T-cell (primary cell): ENCODE measurements at places on chromosomes 11 and 22. TPM values are rescaled to one million over a fixed set of nuclear protein-coding genes. Genes with fewer than 3 reads are reported as not detected.

- DNase-seq, result no peak
- H3K4me1 ChIP-seq, result no peaks in the 10 kb centered on the region
- H3K36me3 ChIP-seq, result no peaks in the 10 kb centered on the region
- H3K27me3 ChIP-seq, result no peaks in the 10 kb centered on the region
- no peak overlapping the region for H3K27ac ChIP-seq
Observed at GRCh38 chr11:17379383-17380180, 8.9 kb downstream of the KCNJ11 start.

Gene FGF3
- not detected for total RNA-seq

DNA sequence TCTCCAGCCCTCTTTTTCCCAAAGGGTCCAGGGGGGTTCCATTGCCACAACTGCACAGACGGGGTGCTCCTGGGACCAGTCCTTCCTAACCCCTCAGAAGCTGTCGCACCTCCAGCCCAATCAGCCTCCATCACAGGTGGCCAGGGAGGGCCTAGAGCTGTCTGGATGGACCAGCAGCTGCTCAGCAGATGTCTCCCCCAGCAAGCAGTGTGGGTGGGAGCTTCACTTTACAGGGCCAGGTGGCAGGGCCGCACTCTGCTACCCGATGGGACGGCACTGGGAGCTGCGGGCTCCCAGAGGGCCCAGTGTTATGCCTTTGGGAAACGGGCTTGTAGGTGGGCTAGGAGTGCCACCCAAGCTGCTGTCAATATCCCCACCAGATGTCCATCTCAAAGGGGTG, 120.5 kb downstream of the DSCAML1 start:
- no peak overlapping the region for H3K27ac ChIP-seq
- H3K4me1 ChIP-seq, result peaks cover 5% of the 10 kb centered on the region
- no peaks in the 10 kb centered on the region for H3K27me3 ChIP-seq
- H3K4me3 ChIP-seq, result no peak overlapping the region

Gene DTX4
- 3.7 TPM for total RNA-seq

GRCh38 chr22:43217285-43218030, 30.5 kb upstream of the TTLL12 start:
- H3K27me3 ChIP-seq, result peaks cover 27% of the 10 kb centered on the region
- no peak overlapping the region for H3K4me3 ChIP-seq
- no peaks in the 10 kb centered on the region for H3K36me3 ChIP-seq
- no peak overlapping the region for H3K27ac ChIP-seq

Gene PKNOX2
- total RNA-seq, result not detected

DNA sequence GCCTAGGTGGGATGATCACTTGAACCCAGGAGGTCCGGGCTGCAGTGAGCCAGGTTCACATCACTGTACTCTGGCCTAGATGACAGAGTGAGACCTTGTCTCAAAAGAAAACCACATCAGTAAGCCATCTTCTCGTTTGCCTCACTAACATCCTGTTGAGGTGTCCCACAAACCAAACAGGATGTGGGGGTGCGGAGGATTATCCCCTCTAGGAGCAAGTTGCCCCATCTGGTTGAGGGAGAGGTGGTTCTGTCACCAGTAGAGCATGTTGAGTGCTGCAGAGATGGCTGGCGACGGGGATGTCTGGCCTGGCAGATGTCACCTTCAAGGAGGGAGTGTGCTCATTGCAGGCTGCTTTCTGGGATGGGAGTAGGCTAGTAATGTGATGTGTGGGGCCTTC, 72.4 kb downstream of the ZNRF3 start:
- H3K27ac ChIP-seq, result no peak overlapping the region
- DNase-seq, result peak; percentile 75
- peaks cover 20% of the 10 kb centered on the region for H3K4me1 ChIP-seq

- no peak overlapping the region for H3K27ac ChIP-seq
- DNase-seq, result no peak
- no peak overlapping the region for H3K4me3 ChIP-seq
Observed at GRCh38 chr11:92667486-92668152, 301.8 kb upstream of the MTNR1B start.

DNA sequence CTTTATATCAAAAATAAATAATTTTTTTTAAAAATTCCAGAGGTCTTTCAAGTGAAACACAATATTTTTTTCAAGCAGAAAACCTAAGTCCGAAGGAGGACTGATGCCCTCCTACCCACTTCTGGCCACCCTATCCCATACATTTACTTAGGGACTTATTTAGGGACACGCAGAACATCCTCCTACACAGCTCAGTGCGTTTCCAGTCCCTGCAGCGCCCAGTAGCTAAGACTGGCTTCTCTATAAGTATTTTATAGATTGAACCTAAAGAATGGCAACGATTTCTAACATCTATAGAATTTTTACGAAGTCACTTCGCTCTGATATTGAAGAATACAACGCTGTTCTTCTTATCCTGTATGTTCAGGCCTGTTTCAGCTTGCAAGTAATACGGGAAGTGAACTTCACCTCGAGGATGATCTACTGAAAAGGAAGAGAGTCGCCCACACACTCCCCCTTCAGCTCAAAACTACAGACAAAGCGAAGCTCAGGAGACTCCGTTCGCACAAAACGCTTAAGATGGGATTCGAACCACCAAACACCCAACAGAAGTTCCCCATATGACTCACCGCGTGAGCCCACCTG, 328 bp downstream of the CHEK2 start:
- peaks cover 18% of the 10 kb centered on the region for H3K4me1 ChIP-seq
- H3K27ac ChIP-seq, result peak overlapping the region; percentile 57
- no peaks in the 10 kb centered on the region for H3K27me3 ChIP-seq
- peak overlapping the region; percentile 95 for H3K4me3 ChIP-seq
- no peak for DNase-seq

Gene TRPC6
- total RNA-seq, result not detected

Gene MS4A6E
- total RNA-seq, result not detected

Gene PLAAT2
- total RNA-seq, result 0.53 TPM

- no peaks in the 10 kb centered on the region for H3K27me3 ChIP-seq
- H3K4me3 ChIP-seq, result no peak overlapping the region
- no peak overlapping the region for H3K27ac ChIP-seq
- H3K4me1 ChIP-seq, result no peaks in the 10 kb centered on the region
- no peaks in the 10 kb centered on the region for H3K36me3 ChIP-seq
Observed at GRCh38 chr11:89736566-89736965, 26.5 kb downstream of the TRIM77 start.

GRCh38 chr11:61773356-61773755, 19.0 kb downstream of the TMEM258 start:
- no peak overlapping the region for H3K4me3 ChIP-seq
- no peaks in the 10 kb centered on the region for H3K27me3 ChIP-seq
- no peak for DNase-seq
- no peaks in the 10 kb centered on the region for H3K36me3 ChIP-seq
- no peak overlapping the region for H3K27ac ChIP-seq

DNA sequence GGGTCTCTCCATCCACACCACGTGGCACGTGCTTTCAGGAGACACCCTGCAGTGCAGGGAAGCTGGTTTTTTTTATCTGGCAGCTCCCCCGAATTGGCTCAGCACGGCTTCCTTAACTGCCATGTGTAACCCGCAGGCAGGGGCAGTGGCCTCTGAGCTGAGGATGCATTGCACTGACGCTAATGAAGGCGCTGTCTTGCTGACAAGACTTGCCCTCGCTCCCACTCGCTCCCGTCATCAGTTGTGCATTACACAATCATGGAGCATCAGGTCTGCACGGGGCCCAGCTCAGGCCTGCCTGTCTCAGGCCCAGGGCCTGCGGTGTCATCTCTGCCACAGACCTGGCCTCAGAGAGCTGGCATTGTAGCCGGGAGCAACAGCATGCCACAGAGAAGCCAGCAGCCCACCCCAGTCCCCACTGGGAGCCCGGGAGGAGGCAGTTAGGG, 95.9 kb downstream of the ARHGAP8 start:
- H3K27ac ChIP-seq, result no peak overlapping the region
- no peaks in the 10 kb centered on the region for H3K4me1 ChIP-seq
- H3K27me3 ChIP-seq, result peaks cover 28% of the 10 kb centered on the region
- no peak for DNase-seq
- no peaks in the 10 kb centered on the region for H3K36me3 ChIP-seq

Gene DDX25
- not detected for total RNA-seq

DNA sequence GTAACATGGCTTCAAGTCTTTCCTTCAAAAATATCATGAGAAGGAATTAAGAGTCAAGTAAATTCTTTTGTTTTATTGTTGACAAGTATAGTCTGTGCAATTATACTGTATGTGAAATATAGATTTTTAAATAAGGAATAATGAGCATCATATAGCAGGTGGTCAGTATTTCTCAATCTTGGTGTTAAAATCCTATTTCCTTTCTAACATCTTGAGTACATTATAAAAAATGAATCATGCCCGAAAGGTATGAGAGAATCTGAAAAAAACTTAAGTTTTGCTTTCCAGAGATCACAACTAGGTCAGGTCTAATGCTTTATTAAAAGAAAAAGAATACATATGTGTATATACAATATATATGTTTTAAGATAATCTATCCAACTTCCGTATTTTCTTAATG, 53.1 kb downstream of the KIF18A start:
- DNase-seq, result no peak
- H3K36me3 ChIP-seq, result no peaks in the 10 kb centered on the region
- no peaks in the 10 kb centered on the region for H3K27me3 ChIP-seq
- no peaks in the 10 kb centered on the region for H3K4me1 ChIP-seq
- no peak overlapping the region for H3K4me3 ChIP-seq

GRCh38 chr22:39003165-39003638, 10.9 kb upstream of the APOBEC3C start:
- no peaks in the 10 kb centered on the region for H3K36me3 ChIP-seq
- peak; percentile 56 for DNase-seq
- no peak overlapping the region for H3K4me3 ChIP-seq
- H3K27me3 ChIP-seq, result no peaks in the 10 kb centered on the region
- H3K4me1 ChIP-seq, result peaks cover 17% of the 10 kb centered on the region

- H3K27me3 ChIP-seq, result peaks cover 2% of the 10 kb centered on the region
- H3K4me3 ChIP-seq, result no peak overlapping the region
- H3K36me3 ChIP-seq, result no peaks in the 10 kb centered on the region
- no peak for DNase-seq
- no peaks in the 10 kb centered on the region for H3K4me1 ChIP-seq
- H3K27ac ChIP-seq, result no peak overlapping the region
Observed at GRCh38 chr11:120365512-120365911, 29.3 kb downstream of the ARHGEF12 start.

DNA sequence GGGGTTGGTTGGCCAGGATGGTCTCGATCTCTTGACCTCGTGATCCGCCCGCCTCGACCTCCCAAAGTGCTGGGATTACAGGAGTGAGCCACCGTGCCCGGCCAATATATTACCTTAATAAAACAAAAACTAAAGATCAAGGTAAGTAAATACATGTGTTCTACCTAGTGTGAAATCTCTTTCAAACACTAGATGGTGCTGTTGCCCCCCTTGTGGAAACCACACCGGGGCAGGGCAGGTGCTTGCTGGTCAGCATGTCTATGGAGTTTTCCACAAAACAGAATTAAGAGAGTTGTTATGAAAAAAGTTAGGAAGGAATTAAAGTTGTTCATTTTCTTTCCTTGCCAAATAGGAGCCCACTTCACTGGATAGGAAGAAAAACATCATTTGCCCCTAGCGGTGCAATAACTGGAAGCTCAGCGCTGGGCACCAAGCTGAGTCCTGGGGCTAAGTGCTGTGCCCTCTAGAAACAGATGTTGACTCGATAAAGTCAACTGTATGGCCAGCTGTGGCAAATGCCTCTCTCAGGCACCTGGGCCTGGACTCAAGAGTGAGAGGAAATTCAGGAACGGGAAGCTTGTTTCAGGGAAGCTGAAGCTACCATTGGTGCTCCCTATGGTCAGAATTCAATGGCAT, 6.3 kb upstream of the KCNJ5 start:
- H3K27ac ChIP-seq, result no peak overlapping the region
- H3K27me3 ChIP-seq, result peaks cover 56% of the 10 kb centered on the region
- H3K4me1 ChIP-seq, result no peaks in the 10 kb centered on the region
- no peaks in the 10 kb centered on the region for H3K36me3 ChIP-seq

GRCh38 chr22:44316393-44317122, 3.8 kb upstream of the SHISAL1 start:
- DNase-seq, result no peak
- H3K27ac ChIP-seq, result no peak overlapping the region
- H3K36me3 ChIP-seq, result no peaks in the 10 kb centered on the region
- H3K27me3 ChIP-seq, result no peaks in the 10 kb centered on the region
- peaks cover 6% of the 10 kb centered on the region for H3K4me1 ChIP-seq

Gene TEX12
- total RNA-seq, result not detected

DNA sequence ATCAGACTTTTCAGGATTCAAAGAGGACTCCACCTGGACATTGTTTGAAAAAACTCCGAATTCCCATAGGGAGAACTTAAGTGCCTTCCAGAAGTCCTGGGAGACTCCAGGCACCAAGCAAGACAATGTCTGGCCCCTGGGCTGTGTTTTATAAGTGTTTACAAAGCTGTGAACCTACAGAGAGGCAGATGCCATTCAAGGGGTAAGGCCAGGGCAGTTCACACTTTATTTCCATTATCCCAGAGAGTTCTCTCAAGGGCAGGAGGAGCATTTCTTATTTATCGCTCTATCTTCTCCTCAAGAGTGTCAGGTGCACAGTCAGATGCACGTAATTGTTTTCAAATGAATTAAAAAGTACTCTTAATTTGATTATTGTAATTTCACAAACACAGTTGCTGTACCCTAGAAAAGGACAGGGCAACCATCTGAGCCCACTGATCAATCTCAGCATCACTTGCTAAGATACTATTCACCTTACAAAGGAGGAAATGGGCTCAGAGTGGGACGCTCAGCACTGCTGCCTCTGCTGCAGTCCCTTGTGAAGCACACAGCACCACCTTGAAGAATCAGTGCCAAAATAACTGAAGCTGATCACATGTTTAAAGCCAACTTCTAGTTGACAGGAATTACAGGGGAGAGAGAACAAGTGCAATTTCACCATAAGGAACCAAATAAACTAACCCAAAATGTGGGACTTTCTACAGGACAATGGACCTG, 35.0 kb downstream of the RASSF10 start:
- DNase-seq, result no peak
- H3K27ac ChIP-seq, result no peak overlapping the region
- H3K36me3 ChIP-seq, result no peaks in the 10 kb centered on the region
- no peaks in the 10 kb centered on the region for H3K4me1 ChIP-seq
- H3K27me3 ChIP-seq, result no peaks in the 10 kb centered on the region

DNA sequence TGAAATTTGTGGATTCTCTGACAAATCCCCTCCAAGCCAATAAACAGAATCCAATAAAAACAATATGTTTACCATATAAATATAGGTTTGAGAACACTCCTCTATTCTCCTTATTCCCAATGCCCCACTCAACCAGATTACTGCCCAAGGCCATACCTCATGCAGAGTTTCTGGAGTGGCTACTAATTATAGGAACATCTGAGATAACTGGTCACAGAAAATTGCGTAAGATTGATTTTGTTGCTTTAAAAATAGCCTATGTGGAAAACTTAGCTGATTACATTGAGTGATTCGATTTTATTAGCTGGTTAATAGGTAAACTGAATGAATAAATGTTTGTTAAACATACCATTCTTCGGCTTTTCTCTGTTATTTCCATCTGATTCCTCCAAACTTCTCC, 48.0 kb downstream of the ME3 start:
- H3K36me3 ChIP-seq, result no peaks in the 10 kb centered on the region
- no peaks in the 10 kb centered on the region for H3K4me1 ChIP-seq
- DNase-seq, result no peak
- H3K27ac ChIP-seq, result no peak overlapping the region

Gene PRAME
- not detected for total RNA-seq
